ENCODE measurements at places on chromosomes 11 and 22. TPM values are rescaled to one million over a fixed set of nuclear protein-coding genes. Genes with fewer than 3 reads are reported as not detected.

TMEM134 gene
- total RNA-seq: 37.3 TPM

OR51B2 gene
- total RNA-seq: not detected

GRCh38 chr11:89458716-89459115 is 32.5 kb downstream of the NOX4 start:
- H3K27ac ChIP-seq: no peak overlapping the region
- H3K36me3 ChIP-seq: peaks cover 5% of the 10 kb centered on the region
- no peak overlapping the region for H3K4me3 ChIP-seq
- no peaks in the 10 kb centered on the region for H3K27me3 ChIP-seq
- no peak for DNase-seq
- H3K4me1 ChIP-seq: no peaks in the 10 kb centered on the region

CRYBB2 gene
- total RNA-seq: not detected

DBX1 gene
- 29.6 TPM for total RNA-seq

KRTAP5-8 gene
- not detected for total RNA-seq

OR6A2 gene
- 0.21 TPM for total RNA-seq

DNA sequence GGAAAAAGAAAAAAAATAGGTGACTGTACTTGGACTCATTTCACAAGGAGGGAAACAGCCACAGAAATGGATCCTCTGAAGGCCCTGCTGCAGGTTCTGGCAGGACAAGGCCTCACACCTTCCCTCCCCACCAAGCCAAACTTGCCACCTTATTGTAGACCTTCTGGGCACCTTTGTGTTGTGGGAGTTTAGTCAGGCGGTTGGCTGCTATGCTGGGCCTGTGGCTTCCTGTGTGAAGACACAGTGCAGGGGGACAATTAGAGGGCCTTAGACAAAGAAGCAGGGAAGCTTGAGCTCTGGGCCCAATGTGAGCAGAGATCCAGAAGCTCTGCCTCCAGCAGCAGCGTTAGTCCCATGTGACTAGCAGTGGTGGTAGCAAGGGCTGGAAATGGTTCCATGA is 4.2 kb downstream of the RAB1B start:
- peaks cover 5% of the 10 kb centered on the region for H3K36me3 ChIP-seq
- H3K4me1 ChIP-seq: peaks cover 17% of the 10 kb centered on the region
- H3K4me3 ChIP-seq: peak overlapping the region; percentile 74
- H3K27ac ChIP-seq: no peak overlapping the region

DNA sequence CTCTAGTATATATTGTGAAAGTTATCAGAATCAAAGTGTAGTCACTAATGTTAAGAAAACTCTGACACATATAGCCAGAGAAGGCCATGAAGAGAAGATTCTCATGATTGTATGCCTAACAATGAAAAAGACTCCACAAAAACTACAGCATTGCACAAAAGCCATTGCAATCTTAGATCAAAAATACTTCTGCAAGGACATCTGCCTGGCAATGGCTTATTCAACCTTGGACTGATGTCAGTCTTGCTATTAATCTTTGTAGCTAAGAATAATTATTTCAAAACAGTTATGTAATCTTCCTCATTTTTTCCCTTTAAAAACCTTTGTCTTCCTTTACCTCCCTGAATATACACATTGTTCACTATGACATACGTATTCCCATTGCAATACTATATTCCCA is 55.3 kb upstream of the SLC36A4 start:
- no peak for DNase-seq

KCNJ4 gene
- total RNA-seq: 4.0 TPM

- H3K4me3 ChIP-seq: no peak overlapping the region
- H3K27ac ChIP-seq: no peak overlapping the region
- H3K4me1 ChIP-seq: peaks cover 9% of the 10 kb centered on the region
- H3K27me3 ChIP-seq: peaks cover 21% of the 10 kb centered on the region
These were observed 96.5 kb downstream of the NXPE2 start for GRCh38 chr11:114774599-114775361.

DNA sequence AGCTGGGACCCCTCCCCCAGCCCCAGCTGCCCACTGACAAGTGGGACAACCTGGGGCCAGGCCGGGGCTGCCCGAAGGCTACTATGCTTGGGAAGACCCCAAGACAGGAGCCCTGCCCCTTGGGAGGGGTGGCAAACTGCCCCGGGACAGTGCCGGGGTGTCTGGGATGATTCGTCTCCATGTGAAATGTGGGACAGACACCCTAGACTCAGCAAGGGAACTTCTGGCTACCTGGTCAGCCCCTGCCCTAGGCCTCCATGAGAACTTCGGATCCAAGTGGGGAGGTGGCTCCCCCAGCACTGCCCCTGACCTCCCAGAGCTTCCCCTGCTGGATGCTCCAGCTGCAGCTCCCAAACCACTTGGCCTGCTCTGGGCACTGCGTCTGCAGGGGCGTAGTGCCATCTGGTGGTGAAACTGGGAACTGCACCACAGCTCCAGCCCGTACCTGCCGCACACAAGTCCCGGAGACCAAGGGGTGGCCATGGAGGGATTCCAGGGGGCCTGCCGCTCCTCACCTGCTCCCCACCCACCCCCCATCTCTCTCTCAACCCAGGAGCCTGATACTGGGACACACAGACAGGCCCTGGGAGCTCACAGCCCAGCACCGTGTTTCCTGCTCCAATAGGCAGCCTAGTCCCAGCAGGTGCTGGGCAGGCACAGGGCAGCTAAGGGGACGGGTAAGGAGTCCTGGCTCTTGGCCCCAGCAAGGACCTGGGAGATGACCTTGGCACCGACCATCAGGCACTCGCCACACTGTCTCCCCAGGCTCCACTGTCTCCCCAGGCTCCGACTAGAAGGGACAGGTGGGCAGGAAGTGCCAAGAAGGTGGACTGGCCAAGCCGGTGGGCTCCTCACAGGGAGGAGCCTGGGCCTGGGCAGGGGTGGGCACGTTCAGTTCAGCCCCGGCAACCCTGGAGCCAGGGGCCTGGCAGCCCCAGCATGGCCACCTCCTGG is 194.1 kb downstream of the IGLL1 start:
- no peak overlapping the region for H3K4me3 ChIP-seq
- H3K4me1 ChIP-seq: no peaks in the 10 kb centered on the region
- peak; percentile 93 for DNase-seq
- no peak overlapping the region for H3K27ac ChIP-seq

DNA sequence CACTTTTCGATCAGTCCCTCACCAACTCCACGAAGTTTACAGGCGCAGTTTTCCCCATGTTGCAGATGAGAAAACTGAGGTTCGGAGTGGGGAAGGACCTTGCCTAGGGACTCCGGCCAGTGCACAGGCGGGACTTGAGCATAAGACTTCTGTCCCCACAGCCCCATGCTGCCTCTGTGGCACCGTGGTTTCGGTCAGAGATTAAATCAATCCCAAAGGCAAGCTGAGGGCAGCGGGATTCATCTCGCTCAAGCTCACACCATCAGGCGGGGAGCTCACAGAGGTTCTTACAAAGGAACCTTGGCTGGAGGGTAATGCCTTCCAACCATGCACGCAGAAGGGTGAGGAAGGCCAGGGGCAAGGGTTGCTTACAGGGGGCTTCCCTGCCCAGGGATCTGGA is 115.5 kb downstream of the PHF21B start:
- no peak overlapping the region for H3K4me3 ChIP-seq
- H3K27ac ChIP-seq: no peak overlapping the region
- H3K27me3 ChIP-seq: no peaks in the 10 kb centered on the region
- H3K4me1 ChIP-seq: peaks cover 7% of the 10 kb centered on the region
- DNase-seq: no peak

VSIG2 gene
- not detected for total RNA-seq

DNA sequence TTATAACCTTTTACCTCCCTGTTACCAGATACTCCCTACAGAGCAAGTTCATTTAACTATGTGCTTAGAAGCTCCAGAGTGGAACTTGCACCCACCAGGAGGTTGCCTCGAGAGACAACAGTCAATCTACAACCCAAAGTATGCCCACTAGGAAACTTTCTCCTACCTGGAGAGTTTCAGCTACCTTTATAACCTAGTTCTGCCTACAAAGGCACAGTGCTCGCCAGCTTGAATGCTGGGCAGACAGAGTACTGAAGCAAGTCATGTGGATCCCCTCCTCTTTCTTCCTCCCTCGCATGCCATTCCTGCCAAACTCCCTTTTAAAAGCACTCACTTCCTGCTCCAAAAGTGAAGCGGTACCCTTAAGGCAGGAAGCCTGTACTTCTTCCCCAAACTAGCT is 258.9 kb downstream of the SWAP70 start:
- H3K27me3 ChIP-seq: no peaks in the 10 kb centered on the region
- H3K4me1 ChIP-seq: peaks cover 9% of the 10 kb centered on the region
- no peak overlapping the region for H3K4me3 ChIP-seq
- peak overlapping the region; percentile 68 for H3K27ac ChIP-seq

GRCh38 chr22:30994960-30995359 is 25.9 kb downstream of the TUG1 start:
- H3K36me3 ChIP-seq: peaks cover 2% of the 10 kb centered on the region
- H3K4me1 ChIP-seq: peaks cover 6% of the 10 kb centered on the region
- no peaks in the 10 kb centered on the region for H3K27me3 ChIP-seq
- no peak overlapping the region for H3K27ac ChIP-seq
- H3K4me3 ChIP-seq: no peak overlapping the region
- DNase-seq: no peak

CAVIN3 gene
- total RNA-seq: 5.8 TPM

GLB1L2 gene
- total RNA-seq: 15.4 TPM

DNA sequence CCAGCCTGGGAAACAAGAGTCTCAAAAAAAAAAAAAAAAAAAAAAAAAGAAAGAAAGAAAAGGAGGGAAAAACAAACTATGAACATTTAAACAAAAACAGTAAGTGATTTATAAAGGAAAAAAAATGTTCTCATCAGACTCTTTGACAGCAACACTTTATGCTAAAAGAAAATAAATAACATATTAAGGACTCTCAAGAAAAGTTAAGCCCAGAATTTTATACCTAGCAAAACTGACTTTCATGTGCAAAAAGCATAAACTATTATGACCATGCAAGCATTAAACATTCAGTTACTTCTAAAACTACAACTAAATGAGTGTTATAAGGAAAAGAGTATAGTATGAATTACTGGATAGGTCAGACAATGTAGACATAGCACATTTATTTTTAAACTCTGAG is 68.4 kb downstream of the FBLN1 start:
- H3K27ac ChIP-seq: no peak overlapping the region
- H3K4me3 ChIP-seq: no peak overlapping the region
- H3K27me3 ChIP-seq: no peaks in the 10 kb centered on the region

- no peak for DNase-seq
- H3K36me3 ChIP-seq: no peaks in the 10 kb centered on the region
- H3K4me3 ChIP-seq: no peak overlapping the region
- H3K4me1 ChIP-seq: no peaks in the 10 kb centered on the region
- H3K27me3 ChIP-seq: peaks cover 5% of the 10 kb centered on the region
These were observed 276.8 kb downstream of the BRD1 start for GRCh38 chr22:49550766-49551362.

DNA sequence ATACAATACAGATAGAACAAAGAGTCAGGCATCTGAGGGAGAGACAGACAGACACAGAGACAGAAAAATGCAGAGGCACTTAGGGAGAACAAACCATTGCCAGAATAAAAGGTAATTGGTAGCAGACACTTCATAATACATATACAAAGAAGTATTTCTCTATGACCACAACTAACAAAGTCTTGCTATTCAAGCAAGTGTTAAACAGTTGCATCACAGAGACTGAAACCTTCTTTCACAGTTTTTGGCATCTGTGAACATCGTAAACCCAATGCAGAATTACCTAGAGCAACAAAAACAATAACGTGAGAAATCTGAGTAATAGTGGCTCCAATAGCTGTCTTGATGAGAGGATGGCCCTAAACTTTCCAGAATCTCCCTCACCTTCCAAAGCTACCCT is 116.4 kb downstream of the BLID start:
- H3K4me1 ChIP-seq: no peaks in the 10 kb centered on the region
- peaks cover under 1% of the 10 kb centered on the region for H3K36me3 ChIP-seq
- H3K27ac ChIP-seq: no peak overlapping the region
- no peaks in the 10 kb centered on the region for H3K27me3 ChIP-seq
- no peak overlapping the region for H3K4me3 ChIP-seq
